Neural progenitor cell (in vitro differentiated cells): ENCODE measurements at places on chromosomes 16 and 17.
A peak's percentile ranks its signal among the peaks of the same experiment; 100 is the strongest.

DNA sequence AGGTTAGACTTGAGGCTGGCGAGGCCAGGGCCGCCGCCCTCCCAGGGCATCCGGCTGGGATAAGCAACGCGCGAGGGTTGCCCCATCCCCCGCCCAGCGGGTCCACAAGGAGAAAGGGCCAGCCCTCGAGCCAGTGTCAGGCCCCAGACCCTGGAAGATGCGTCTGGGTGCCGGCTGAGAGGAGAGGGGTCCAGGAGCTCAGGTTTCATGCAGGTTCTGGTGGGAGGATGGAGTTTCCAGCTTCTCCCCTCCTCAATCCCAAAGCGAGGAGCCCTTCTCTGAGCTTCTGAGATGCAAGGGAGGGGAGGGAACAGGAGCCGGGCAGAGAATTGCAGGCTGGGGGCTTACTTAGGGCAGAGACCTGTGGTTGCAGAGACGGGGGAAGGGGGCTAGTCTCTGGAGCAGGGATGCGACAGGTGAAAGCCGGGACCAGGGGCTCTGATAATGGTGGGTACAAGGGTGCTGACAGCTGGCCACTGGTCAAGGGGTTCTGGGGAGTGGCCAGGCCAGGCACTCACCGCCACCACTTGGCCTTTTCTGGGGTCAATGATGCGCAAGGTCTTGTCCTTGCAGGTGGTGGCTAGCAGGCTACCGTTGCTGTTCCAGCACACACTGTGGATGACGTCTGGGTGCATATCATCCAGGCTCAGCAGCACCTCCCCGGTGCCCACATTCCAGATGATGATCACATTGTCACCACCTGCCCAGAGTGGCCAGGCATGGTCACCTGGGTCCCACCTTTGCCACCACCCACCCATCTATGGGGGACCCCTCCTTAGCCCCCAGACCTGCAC, 4.2 kb downstream of the CORO6 start:
- no peak for DNase-seq

GRCh38 chr17:81200695-81201580, 21.8 kb downstream of the CEP131 start:
- peak; percentile 62 for DNase-seq

GRCh38 chr17:31148205-31148604, 53.4 kb downstream of the NF1 start:
- DNase-seq: no peak

GRCh38 chr17:76009447-76009846, 8.8 kb downstream of the CDK3 start:
- no peak for DNase-seq

- no peak for DNase-seq
Measured at GRCh38 chr17:55466671-55467070, 44.6 kb downstream of the SMIM36 start.

GRCh38 chr17:80264205-80265075, 3.8 kb downstream of the RNF213 start:
- no peak for DNase-seq
